ENCODE measurements at places on chromosomes 16 and 17.

- DNase-seq = peak; percentile 49
Observed at GRCh38 chr17:81309140-81309858, 14.2 kb upstream of the SLC38A10 start.

DNA sequence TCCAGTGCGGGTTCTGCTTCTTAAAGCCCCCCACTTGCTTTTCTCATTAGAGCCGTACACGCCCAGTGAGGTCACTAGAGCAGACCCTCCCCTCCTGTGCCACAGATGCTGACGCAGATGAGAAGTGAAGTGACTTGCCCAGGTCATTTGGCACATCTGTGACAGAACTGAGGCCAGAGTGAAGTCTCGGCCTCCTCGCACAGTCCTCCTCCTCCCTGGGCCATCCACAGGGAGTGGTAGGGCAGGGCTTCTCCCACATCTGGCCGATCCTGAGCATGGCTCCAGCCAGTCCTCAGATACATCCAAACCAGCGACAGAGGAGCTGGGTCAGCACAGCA is 15.3 kb upstream of the TBX2 start:
- DNase-seq = no peak

- no peak for DNase-seq
Observed at GRCh38 chr17:78828470-78829185, 12.0 kb downstream of the USP36 start.

GRCh38 chr16:756428-756827 is 4.1 kb upstream of the MSLN start:
- no peak for DNase-seq

GRCh38 chr16:30491744-30492308 is 19.3 kb downstream of the ITGAL start:
- DNase-seq = no peak

- no peak for DNase-seq
Observed at GRCh38 chr17:804541-805435, 22.6 kb downstream of the MRM3 start.

DNA sequence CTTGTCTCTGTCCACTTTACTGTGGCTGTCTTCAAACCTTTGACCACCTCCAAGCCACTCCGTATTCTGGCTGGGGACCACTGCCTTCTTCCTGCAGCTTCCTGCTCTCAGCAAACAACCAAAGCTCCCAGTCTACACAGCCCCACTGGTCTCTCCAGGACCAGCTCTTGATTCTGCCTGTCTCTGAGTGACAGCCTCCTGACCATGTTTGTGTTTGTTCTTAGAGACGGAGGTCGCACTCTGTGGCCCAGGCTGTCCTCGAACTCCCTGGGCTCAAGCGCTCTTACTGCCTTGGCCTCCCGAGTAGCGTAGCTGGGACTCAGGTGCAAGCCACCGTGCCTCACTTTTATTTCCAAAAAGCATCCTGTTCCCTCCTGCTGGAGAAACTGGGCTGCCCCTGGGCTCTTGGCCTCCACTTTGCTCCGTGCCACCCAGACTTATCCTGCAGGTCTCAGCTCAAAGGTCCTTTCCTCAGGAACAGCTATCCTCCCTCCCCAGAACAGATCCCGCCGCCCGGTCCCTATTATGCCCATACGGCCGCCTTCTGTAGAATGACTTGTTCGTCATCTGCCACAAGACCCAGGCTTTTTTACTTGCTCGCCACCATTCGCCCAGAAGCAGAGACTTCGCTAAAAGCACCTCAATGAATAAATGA is 9.1 kb downstream of the MNT start:
- no peak for DNase-seq

DNA sequence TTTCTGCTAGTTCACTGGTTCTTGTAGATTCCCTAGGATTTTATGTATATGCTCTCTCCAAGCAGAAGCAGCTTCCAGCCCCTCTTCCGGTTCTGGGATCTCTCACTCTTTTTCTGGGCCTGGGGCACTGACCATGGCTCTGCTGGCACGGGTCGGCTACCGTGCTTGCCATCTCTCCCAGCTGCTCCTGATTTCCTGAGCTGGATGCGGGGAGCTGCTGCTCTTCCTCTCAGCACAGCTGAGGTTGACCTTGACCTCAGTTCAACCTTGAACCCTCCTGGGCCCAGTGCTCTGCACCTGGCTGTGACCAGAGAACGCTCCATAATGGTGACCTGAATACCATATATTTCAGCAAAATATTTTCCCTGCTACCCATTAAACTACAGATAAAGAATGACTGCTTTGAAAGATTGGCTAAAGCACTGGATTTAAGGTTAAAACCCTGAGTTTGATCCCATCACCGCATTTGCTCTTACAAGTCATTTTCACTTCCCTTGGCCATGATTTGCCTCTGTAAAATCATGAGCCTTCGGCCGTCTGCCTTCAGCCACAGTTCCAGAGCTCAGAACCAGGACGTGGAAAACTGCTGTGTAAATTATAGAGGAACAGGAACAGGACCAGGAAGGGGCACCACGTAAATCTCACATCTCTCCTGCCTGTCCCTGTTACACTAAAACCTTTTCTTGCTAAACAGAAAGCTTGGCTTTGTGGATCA is 130.8 kb upstream of the CHMP6 start:
- DNase-seq = no peak

- DNase-seq = no peak
Observed at GRCh38 chr17:42751628-42752027, 6.8 kb upstream of the EZH1 start.

DNA sequence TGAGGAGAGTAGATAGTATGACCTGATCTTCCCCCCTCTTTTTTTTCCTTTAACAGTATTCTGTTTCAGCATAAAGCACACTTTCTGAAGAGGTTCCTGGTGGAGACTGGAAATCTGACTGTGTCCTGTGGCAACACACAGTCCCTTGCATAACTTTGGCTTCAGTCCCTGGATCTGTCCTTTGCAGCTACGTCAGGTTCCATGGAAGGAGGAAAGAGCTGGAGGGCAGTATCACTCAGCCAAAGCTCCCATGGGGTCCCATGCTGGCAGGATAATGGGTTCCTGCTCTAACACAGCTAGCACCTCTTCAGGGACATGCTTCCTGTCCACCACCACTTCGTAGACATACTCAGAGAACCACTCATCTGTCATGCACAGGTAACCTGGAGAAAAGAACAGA is 13.3 kb upstream of the SLC6A4 start:
- DNase-seq = no peak

GRCh38 chr17:80961541-80962330 is 29.9 kb upstream of the CHMP6 start:
- no peak for DNase-seq

DNA sequence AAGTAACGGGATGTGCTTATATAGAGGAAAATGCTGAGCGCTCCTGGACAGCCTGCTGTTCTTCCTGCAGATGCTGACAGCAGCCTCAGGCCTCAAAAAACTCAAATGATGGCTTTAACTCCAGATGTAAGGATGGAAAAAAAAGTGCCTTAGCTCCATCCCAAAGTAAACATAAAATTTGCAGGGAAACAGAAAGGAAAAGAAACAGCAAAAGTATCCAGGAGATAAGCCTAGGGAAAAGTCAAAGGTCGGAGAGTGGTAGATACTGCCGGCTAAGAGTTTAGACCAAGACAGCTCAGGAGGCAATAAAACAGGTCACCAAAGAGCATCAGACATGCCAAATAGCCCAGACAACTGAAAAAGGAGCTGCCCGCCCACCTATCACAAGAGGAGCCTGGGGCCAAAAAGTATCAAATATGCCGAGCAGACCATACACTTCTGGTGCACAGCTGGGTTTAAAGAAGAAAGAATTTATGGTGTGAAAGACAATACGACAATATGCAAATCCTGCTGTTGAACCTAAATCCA is 6.9 kb downstream of the KRT31 start:
- no peak for DNase-seq

All from stimulated activated naive B cell treated with anti-CD40 and anti-IgM and Interleukin-4, amounts not matched to agents 10 μg/mL and 1 μg/mL and 100 μg/mL, for 72 hours (primary cell).